ENCODE measurements at places on chromosomes 3 and 15.

DNA sequence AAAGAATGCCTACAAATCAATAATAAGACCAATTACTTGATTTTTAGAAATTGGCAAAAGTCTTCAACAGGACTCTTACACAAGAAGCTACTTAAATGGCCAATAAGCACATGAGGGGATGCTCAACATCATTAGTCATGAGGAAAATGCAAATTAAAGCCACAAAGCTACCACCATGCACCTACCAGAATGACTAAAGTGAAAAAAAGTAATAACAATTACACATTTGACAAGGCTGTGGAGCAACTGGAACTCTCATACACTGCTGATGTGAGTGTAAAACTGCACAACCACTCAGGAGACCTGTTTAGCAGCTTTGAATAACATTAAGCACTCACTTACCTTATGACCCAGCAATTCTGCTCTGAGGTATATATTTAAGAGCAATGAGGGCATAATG is 68.4 kb downstream of the PPCDC start:
- DNase-seq: no peak

GRCh38 chr3:112871735-112872134 is 25.1 kb upstream of the CD200R1L start:
- no peak for DNase-seq

DNA sequence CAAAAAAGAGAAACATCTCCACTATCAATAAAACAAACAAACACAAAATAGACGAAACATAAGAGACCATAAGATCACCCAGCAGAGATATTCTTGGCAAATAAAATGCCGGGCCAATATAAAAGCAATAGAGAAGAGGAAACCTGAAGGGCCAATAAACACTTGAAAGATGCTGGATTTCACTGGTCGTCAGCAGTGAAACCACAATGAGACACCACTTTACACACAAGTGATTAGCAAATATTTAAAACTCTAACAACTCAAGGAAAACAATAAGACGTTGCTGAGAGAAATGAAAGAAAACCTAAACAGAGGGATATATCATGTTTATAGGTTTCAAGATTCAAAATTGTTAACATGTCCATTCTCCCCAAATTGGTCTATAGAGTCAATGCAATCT is 148.5 kb downstream of the WDR76 start:
- no peak for DNase-seq

GRCh38 chr15:27059610-27060202 is 88.7 kb downstream of the GABRG3 start:
- no peak for DNase-seq

DNA sequence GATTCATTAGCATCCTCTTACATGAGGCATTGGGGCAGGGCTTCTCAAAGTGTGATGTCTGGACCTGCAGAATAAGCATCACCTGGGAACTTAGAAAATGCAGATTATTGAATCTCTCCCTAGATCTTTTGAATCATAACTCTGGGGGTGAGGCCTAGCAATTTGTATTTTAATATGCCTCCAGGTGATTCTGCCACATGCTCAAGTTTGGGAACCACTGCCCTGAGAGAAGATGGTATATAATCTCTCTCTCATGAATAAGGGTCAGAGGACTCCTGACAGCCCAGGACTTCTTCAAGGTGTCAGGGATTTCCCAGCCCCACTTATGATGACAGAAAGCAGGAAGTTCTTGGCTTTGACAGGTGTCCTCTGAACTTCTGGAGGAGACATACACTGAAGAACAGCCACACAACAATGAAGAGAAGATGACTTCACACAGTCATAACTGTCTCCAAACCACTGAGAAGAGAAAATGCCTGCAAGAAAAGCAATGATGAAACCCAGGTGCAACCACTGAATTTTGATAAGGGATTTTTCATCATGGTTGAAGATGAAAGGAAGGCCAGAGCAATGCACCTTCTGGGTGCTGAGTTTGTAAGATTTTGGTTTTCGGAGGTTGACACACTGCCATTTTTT is 211.9 kb upstream of the MRPL3 start:
- DNase-seq: no peak

GRCh38 chr3:16528581-16528993 is 15.1 kb upstream of the RFTN1 start:
- no peak for DNase-seq

GRCh38 chr3:19348941-19349564 is 200.7 kb downstream of the KCNH8 start:
- DNase-seq: no peak

DNA sequence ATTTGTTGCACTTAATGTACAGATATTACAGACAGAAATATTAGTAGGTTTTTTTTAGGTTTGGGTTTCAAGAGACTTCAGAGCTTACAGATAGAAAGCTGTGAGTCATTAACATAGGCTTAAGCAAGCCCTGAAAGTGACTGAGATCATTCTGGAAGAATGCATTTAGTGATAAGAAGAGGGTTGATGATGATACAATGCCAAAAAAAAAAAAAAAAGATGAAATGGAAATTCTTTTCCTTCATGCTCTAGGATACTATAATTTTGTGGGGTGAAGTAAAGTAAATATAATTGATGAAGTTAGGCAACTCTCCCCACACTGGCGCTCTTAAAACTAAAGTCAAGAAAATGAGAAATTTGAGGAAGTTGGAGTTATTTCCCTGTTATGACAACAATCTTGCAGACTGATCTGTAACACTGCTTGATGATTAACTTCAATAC is 169.4 kb upstream of the ZNF385D start:
- DNase-seq: no peak

DNA sequence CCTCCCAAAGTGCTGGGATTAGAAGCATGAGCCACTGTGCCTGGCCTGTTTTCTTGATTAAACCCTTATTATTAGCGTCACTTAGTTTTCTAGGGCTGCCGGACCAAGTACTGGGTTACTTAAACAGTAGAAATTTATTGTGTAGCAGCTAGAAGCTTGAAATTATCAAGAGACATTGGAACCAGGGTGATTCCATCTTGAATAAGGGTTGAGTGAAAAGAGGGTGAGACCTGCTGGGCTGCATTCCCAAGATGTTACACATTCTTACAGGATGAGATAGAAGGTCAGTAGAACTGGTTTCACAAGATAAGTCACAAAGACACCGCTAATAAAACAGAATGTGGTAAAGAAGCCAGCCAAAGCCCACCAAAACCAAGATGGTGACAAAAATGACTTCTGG is 18.6 kb upstream of the FSTL1 start:
- DNase-seq: no peak

GRCh38 chr15:83132861-83133523 is 25.5 kb downstream of the TM6SF1 start:
- DNase-seq: no peak

DNA sequence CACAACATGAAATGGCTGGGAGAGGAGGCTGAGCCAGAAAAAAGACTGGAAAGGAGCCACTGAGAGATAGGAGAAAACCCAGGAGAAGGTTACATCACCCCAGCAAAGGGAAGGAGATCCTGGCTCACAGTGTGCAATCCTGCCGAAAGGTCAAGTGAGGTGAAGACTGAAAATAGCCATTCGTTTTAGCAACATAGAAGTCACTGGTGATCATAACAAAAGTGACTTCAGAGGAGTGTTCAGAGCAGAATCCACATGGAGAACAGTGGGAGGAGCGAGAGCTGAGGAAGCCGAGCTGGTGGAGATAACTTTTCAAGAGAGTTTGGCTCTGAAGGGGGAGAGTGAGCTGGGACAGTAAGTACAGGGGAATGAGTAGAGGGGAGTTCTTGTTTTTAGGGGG is 5.4 kb upstream of the HEG1 start:
- DNase-seq: no peak

DNA sequence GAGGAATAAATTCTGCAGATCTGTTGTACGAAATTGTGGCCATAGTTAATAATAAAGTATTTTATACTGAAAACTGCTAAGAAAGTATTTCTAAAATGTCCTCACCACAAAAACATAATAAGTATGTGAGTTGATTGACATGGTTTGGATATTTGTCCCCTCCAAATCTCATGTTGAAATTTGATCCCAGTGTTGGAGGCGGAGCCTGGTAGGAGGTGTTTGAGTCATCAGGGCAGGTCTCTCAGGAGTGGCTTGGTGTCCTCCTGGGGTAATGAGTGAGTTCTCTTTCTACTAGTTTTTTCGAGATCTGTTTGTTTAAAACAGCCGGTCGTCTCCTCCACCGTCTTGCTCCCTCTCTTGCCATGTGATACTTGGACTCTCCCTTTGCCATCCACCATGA is 424.1 kb upstream of the KCNMB2 start:
- no peak for DNase-seq

GRCh38 chr3:27729325-27729724 is 7.2 kb upstream of the EOMES start:
- no peak for DNase-seq

DNA sequence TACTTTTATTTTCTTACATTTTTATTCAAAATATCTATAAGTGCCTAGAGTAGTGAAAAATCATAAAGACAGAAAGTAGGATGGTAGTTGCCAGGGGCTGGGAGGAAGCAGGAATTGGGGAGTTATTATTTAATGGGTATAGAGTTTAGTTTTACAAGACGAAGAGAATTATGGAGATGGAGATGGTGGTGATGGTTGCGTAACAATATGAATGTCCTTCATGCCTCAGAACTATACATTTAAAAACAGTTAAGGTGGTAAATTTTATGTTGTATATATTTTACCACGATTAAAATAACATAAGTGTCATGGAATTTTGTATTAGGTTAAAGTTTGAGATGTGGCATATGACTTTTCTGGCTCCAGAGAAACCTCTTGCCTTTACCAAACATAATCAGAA is 171.4 kb downstream of the MYRIP start:
- DNase-seq: no peak

GRCh38 chr15:64975390-64975789 is 14.3 kb downstream of the SPG21 start:
- no peak for DNase-seq

- no peak for DNase-seq
Observed at GRCh38 chr3:58184982-58185360, 25.8 kb downstream of the DNASE1L3 start.

DNA sequence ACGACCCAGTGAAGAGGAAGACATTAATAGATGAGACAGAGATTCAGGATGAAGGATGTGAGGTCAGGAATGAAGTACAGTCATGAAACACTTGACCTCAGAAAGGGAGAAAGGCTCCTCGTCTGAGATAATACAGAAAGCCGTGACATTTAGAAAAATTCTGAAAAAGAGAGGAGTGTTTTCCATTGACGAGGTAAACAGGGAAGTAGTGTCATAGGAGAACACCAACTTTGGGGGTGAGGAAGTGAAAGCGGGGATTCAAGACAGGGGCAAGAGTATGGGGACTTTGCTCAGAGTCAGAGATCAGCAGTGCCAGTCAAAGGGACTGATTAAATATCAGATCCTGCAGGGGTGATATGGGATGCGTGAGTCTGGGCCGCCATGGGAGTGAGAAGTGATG is 160.9 kb downstream of the PLCL2 start:
- DNase-seq: no peak

GRCh38 chr3:157922614-157923013 is 183.6 kb downstream of the SHOX2 start:
- no peak for DNase-seq

- DNase-seq: no peak
Observed at GRCh38 chr3:174362556-174362955, 496.6 kb upstream of the NAALADL2 start.

DNA sequence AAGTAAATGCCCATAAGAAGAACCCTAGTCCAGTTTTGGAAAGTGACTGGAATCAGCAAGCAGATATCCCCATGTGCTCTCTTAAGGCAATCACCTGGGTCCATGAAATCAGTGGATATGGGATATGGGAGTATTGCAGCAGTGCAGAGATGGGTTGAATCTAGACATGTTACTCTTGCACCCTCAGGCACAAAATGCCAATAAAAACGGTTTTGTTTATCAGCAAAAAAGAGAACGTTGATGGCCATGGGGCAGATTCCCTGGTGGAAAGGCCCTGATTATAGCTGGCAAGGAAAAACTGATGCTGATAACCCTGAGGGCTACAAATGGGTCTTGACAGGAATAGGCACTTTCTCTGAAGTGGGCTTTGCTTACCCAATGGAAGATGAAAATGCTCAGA is 380.2 kb upstream of the SEMA6D start:
- no peak for DNase-seq

DNA sequence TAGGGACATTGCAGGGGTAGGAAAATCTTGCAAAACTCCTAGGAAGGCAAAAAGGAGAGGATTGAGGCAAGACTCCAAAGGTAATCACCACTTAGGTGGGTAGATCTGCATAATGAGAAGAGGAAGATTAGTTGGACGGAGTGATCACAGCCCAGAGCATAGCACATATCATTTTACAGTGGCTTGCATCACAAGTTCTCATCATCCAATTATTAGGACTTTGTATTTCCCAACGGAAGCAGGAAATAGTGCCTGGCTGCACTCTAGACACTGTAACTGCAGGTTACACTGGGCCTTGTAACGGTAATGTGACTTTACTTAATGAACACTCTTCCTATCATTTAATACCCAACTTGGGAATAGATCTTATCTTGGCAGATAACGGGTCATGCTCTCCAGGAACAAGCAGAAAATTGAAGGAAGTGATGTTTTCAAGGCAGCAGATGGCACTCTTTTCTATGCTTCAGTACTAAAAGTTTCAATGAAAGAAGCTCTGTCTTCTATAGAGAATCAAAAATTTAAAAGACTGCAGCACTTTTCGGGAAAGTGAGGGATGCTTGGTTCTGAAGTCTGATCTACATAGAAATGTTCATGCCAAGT is 101.9 kb upstream of the KCNMB2 start:
- no peak for DNase-seq

DNA sequence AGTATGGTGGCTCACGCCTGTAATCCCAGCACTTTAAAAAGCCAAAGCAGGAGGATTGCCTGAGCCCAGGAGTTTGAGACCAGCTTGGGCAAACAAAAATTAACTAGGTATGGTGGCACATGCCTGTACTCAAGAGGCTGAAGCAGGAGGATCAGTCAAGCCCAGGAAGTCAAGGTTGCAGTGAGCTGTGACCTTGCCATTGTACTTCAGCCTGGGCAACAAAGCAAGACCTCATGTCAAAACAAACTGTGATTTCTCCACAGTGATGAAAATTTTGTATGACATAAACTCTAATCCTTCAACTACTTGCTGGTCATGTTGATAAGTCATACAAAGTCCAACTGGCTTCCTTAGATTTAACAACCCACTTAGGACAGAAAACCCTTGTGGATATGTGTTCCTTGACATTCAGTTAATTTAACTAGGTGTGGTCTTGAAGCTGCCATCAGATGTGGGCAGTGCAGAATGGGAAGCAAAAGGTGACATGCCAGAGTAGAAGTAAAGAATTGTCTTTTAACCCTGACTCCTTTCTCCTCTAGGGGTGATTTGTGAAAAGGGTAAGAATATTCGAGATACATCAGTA is 263.3 kb downstream of the PTPRG start:
- DNase-seq: no peak

- DNase-seq: peak; percentile 47
Observed at GRCh38 chr3:125051715-125052581, 3.8 kb downstream of the HEG1 start.

- DNase-seq: no peak
Observed at GRCh38 chr15:23026218-23026617, 13.2 kb downstream of the TUBGCP5 start.

- no peak for DNase-seq
Observed at GRCh38 chr3:97968376-97968775, 3.9 kb downstream of the RIOX2 start.

GRCh38 chr3:474828-475227 is 278.3 kb downstream of the CHL1 start:
- DNase-seq: no peak

All from stimulated activated CD8-positive, alpha-beta memory T cell treated with anti-CD3 and anti-CD28 coated beads, Interleukin-2, amount 100 ng/mL, for 1 hour (primary cell).